D341Med (cell line): ENCODE measurements at places on chromosomes 13 and 19.

DNA sequence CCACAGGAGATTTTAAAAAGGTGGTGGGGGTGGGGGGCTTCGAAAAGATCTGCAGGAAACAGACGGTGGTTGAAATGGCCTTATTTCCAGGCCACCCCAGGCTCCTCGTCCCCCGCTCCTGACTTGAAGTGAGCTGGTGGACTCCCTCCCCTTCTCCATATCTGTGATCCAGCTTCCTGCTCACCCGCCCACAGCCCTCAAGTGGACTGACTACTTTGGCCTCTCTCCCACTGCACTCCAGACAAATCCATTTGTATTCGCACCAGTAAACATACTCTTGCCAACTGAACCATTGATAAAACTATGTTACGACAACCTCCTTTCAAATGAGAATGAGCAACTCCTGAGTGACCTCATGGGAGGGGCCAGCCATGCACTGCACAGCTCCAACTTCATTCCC, 259.5 kb downstream of the COL4A1 start:
- DNase-seq, result no peak

DNA sequence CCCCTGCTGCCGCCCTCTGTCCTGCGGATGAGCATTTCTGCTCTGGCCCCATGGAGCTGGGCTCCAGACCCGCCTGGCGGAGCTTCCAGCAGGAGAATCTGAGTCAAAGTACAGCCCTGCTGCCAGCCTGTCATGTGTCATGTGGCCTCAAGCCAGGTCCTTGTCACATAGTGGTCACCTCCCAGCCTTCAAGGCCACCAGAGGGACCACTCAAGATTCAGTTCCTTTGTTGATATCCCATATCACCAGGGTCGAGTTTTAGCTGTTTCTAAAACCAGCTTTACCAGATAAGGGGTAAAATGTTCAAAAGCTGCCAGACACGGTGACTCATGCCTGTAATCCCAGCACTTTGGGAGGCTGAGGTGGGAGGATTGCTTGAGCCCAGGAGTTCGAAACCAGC, 13.4 kb downstream of the THOP1 start:
- DNase-seq, result no peak

- no peak for DNase-seq
Measured at GRCh38 chr13:51158365-51158764, 47.3 kb upstream of the C13orf42 start.

GRCh38 chr19:21921691-21922180, 85.8 kb upstream of the ZNF43 start:
- no peak for DNase-seq

- DNase-seq, result no peak
Measured at GRCh38 chr19:33443638-33444561, 70.4 kb downstream of the CEBPG start.

DNA sequence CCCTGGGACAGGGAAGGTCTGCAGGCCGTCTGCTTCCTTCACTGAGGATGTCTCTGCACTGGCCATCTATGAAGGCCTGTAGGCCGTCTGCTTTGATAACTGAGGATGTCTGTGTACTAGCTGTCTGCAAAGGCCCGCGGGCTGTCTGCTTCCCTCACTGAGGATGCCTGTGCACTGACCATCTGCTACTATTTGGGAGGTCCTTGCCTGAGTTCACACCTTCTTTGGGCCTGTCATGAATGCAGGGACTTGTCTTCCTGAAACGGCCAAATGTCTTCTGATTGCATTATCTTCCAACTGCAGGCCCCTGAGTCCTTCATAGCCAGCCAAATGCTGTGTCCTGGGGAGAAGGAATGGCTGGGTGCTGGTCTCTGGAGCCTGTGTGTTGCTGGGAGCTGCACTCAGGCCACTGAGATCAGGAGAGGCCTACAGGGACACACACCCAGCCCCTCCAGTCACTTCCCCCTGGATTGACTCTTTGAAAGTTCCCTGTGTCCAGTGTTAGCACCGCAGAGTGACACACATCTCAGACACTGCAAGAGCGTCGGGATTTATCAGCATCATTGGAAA, 72.9 kb downstream of the TEX29 start:
- no peak for DNase-seq

- DNase-seq, result no peak
Measured at GRCh38 chr19:45816236-45817009, 1.3 kb upstream of the RSPH6A start.

- no peak for DNase-seq
Measured at GRCh38 chr13:85509512-85509911, 289.7 kb downstream of the SLITRK6 start.

GRCh38 chr13:110310541-110311442, 3.7 kb downstream of the COL4A2 start:
- DNase-seq, result no peak

DNA sequence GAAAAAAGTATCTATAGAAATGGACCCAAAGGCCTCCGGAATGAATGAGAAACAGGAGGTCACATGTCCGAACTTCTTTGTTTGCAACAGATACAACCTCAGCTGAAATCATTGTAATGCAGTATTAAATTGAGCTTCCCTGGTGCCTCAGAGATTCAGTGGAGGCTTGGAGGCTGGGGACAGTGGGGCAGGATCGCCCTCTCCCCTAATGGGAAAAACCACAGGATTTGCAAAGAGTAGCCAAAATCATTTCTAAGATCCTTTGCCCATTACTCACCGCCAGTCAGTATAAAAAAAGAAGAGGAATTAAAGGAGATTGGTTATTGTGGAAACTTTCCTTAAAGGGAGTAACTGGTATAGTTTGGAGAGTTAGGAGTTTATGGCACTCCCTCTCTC, 30.4 kb upstream of the IRS2 start:
- DNase-seq, result no peak

GRCh38 chr19:40608240-40608621, 7.1 kb downstream of the LTBP4 start:
- DNase-seq, result no peak

DNA sequence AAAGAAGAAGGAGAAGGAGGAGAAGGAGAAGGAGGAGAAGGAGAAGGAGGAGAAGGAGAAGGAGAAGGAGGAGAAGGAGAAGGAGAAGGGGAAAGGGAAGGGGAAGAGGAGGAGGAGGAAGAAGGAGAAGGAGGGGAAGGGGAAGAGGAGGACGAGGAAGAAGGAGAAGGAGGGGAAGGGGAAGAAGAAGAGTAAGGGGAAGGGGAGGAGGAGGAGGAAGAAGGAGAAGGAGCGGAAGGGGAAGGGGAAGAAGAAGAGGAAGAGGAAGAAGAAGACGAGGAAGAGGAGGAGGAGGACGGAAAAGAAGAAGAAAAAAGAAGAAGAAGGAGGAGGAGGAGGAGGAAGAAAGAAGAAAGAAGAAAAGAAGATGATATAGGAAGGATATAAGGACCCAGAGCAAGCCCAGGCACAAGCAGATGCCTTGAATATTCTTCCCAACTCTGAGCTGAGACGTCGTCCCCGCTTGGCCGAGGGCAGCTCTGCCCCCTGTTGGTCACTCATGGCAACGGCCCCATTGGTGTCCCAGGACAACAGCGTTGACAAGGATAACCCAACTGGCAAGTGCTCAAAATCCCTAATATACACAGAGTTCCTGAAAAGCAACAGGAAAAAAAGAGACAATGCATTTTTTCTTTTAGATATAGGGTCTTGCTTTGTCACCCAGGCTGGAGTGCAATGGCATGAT, 30.6 kb upstream of the IGSF23 start:
- DNase-seq, result peak; percentile 79

DNA sequence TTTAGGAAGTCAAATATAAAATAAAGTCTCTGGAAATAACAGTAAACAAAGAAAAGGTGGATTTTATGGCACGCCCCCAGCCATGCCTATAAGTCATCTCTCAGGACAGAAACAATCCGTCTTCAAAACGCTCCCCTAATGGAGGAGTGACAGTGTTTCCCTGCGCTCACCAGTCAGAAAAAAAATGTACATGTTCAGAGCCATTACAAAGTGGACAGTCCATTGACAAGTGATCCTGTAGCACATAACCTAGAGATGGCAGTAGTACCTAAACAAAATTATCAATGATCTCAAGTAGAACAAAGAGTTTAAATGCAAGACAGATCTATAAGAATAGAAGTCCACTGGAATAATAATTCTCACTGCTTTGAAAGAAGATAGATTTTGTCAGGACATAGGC, 891.7 kb upstream of the MIR17HG start:
- no peak for DNase-seq

DNA sequence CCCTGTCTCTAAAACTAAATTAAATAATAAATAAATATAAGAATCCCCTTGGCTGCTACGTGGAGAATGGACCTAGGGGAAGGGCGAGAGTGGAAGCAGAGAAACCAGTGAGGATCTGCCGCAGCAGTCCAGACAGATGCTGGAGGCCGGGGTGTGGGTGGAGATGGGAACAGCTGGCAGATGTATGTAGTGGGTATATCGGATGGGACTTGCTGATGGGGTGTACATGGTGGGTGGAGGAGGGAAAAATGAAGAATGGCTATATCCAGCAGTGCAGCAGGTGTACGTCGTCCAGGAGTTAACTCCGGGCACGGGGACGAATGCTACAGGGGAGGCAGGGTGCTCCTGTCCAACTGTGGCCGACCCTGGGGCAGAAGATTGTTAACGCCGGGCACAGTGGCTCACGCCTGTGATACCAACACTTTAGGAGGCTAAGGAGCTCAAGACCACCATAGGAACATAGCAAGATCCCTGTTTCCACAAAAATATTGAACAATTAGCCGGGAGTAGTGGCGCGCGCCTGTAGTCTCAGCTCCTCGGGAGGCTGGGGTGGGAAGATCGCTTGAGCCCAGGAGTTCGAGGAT, 654 bp downstream of the CEP89 start:
- no peak for DNase-seq

- DNase-seq, result no peak
Measured at GRCh38 chr13:97319113-97319720, 97.1 kb downstream of the MBNL2 start.

- DNase-seq, result no peak
Measured at GRCh38 chr13:98094678-98095266, 48.1 kb upstream of the FARP1 start.

DNA sequence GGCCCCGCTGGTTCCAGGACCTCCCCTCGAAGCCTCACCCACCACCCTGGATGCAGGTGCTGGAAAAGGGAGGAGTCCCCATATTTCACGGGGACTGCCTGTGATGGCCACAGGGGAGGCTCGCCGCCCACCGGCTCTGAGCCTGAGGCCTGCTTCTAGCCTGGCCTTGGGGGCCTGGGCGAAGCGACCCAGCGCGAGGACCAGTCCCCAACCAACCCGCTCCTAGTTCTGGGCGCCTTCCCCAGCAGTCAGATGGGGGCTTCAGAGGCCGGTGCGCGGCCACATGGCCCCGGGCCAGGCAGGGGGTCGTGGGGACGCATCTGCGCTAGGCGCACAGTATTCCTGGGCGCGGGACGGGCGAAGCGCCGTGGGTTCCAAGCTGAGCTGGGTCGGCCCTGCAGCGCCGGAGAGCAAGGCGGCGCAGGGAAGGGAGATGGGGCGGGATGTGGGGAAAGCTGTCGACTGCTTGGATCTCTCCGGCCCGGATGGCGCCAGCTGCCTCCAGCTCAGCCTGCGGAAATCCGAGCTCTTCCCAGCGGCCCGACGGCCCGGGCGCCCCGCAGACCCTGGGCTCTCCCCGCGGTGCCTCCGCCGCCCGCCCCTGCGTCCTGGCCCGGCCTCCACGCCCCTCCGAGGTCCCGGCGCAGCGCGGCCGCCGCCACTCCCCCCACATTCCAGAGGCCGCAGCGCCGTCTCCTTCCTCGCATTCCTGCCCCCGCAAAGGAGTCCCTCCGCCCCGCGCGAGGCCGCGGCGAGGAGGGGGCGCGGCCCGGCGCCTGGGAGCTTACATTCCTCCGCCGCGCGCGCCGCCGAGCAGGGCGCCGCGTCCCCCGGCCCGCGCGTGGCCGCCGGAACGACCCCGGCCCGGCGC, at the start of gene WTIP:
Gene WTIP (plus strand): TSS at position 788 of the 871 bp plus-strand sequence. CDS start 217 bp downstream, outside the sequence.
- DNase-seq, result peak; percentile 80

DNA sequence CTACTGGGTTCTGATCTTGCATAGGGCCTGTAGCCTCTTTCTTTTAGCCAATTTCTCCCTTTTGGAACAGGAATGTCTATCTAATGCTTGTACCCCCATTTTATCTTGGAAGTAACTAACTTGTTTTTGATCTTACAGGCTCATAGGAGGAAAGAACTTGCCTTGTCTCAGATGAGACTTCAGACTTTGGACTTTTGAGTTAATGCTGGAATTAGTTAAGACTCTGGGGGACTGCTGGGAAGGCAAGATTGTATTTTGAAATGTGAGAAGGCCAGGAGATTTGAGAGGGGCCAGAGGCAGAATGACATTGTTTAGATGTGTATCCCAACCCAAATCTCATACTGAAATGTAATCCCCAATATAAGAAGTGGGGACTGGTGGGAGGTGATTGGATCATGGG, 2.5 kb upstream of the ZNF546 start:
- no peak for DNase-seq

DNA sequence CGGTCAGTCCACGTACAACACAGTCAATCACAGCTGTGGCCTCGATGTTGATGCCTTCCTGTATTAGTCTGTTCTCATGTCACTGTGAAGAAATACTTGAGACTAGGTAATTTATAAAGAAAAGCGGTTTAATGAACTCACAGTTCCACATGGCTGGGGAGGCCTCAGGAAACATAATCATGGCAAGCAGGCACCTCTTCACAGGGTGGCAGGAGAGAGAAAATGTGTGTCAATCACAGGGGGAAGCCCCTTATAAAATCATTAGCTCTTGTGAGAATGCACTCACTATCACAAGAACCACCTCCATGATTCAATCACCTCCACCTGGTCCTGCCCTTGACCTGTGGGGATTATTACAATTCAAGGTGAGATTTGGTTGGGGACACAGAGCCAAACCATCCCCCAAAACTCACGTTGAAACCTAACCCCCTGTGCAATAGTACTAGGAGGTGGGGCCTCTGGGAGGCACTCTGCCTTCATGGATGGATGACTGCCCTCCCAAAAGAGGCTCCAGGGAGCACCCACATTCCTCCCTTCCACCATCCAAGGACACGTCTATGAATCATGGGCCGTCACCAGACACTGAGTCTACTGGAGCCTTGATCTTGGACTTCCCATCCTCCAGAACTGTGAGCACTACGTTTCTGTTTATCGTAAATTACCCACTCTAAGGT, 2.3 kb upstream of the PROZ start:
- DNase-seq, result no peak

DNA sequence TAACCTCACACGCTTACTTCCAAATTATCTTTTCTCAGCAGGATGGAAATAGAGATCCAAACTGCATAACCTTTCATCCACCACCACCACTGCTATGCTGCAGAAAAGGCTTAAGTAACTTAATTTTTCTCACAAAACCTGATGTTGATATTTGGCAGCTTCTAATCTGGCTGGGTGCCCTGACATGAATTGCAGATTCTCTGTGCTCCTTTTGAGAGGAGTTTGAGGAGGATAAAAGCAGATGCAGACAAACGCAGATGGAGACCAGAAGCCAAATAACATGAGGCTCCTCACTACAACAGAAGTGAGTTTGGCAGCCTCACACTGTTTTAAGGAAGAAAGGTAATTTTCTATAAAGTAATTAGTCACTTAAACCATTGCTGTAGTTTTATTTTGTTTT, 646.2 kb upstream of the ATXN8OS start:
- DNase-seq, result peak; percentile 24

- no peak for DNase-seq
Measured at GRCh38 chr13:70622796-70623195, 514.5 kb upstream of the KLHL1 start.

DNA sequence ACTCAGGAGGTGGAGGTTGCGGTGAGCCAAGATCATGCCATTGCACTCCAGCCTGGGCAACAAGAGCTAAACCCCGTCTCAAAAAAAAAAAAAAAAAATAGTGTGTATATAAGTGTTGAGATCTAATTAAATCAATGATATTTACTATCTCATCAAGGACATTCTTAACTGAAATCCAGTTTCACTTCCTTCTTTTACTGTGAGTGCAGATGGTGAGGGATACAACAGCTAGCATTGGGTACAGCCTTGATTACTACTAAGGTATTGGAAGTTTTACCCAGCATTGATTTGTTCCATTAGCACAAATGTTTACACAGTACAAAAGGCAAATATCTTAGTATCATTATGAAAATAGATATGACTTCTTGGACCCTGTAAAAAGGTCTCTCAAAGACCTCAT, 546.6 kb downstream of the KCTD12 start:
- DNase-seq, result no peak
